ENCODE measurements at places on chromosomes 5 and 9. TPM values are rescaled to one million over a fixed set of nuclear protein-coding genes. Genes with fewer than 3 reads are reported as not detected.

- no peak for DNase-seq
Measured at GRCh38 chr9:134641990-134642384, 384 bp downstream of the COL5A1 start.

- DNase-seq, result peak; percentile 69
Measured at GRCh38 chr5:159965031-159965837, 43.7 kb upstream of the TTC1 start.

DNA sequence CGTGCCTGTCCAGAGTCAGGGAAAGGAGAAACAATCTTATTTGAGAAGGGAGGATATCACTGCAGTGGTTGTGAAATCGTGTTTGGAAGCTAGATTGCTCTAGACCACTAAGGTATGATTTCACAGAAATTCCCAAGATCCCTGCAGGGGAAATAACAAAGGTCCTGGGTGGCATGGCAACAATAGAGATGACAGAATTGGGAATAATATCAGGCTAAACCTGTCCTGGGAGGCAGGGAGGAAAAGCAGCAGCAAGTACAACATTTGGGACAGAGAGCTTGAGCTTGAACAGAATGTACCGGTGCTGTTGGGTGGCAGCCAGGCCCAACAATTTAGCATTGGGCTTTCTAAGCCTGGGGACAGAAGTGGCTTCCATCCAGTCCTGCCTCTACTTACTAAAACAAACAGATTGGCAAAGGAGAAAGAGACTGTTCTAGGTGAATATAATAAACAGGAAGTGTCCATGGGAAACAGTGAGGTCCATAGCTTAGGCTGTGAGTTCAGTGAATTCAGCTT is 17.0 kb upstream of the ARHGAP26 start:
- DNase-seq, result peak; percentile 89

The BARHL1 gene
- total RNA-seq, result not detected

- no peak for DNase-seq
Measured at GRCh38 chr9:26689041-26689440, 203.6 kb downstream of the CAAP1 start.

DNA sequence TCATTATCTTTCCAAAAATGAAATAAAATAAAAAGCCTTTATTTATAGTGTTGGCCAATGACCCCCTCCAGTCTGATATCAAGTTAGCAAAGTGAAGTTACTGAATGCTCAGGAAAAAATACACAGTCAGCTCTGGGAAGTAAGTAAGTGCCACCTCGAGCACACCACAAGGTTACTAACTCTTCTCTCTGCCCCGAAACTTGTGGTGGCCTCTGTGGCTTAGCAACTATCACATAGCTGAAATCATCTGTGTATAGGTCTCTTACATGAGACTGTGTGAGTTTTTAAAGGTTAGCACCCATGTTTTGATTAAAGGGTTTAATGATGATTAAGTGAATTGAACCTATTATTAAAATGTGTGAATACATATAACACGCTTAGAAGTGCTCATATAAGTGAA is 161.4 kb upstream of the KLF4 start:
- no peak for DNase-seq

DNA sequence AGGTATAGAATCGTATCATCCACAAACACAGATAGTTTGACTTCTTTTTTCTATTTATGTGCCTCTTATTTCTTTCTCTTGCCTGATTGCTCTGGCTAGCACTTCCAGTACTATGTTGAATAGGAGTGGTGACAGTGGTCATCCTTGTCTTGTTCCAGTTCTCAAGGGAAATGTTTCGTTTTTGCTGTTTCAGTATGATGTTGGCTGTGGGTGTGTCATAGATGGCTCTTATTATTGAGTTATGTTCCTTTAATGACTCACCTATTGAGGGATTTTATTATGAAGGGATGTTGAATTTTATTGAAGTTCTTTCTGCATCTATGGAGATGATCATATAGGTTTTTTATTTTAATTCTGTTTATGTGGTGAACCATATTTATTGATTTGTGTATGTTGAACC is 70.3 kb downstream of the ENC1 start:
- DNase-seq, result no peak

DNA sequence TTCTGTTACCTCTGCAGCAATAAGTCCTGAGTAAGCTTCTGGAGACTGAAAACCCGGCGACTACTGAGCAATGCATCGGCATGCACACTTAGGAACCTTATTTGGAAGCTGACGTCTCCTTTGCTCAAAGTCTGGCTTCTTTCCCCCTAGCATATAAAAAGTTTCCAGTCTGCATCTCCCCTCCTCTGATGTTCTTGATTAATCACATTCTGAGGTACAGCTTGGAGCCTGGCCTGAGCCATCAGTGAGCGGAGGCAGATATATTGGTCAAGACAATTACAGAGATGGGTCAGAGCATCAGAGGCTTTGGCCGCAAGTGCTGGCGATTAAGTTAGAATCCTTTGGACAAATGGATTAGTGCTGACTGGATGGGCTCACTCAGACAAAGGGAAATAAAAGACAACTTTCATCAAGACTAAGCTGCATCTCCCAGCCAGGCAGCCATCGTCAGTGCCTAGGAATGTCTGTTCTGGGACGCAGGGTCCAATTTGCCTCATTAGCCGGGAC is 140.7 kb downstream of the MTX3 start:
- no peak for DNase-seq

- DNase-seq, result no peak
Measured at GRCh38 chr5:12488161-12488560, 583.9 kb upstream of the CTNND2 start.

DNA sequence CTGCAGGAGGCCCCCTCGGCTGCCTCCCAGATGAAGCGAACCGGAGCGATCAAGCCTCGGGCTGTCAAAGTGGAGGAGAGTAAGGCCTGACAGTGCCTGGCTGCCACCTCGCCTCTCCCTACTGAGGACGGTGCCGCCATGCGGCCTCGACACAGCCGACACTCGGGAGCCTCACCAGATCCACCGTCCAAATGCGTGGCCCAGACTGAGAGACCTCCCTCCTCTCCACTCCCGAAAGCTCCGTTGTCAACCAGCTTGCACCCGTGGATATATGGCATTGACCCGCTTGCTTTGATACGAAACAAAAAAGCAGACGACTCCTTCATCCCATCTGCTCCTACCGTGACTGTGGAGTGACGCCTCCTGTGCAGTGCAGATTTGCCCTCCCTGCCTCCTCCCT is 6.9 kb upstream of the POMT1 start:
- DNase-seq, result no peak

GRCh38 chr5:181133610-181134231 is 2.8 kb upstream of the OR2V1 start:
- peak; percentile 90 for DNase-seq

- DNase-seq, result peak; percentile 11
Measured at GRCh38 chr5:135833961-135834638, 363 bp upstream of the SLC25A48 start.

The CCL27 gene
- total RNA-seq, result not detected

- no peak for DNase-seq
Measured at GRCh38 chr9:79651251-79651795, 79.6 kb downstream of the TLE4 start.

- no peak for DNase-seq
Measured at GRCh38 chr5:109762821-109763220, 73.1 kb downstream of the MAN2A1 start.

GRCh38 chr5:131615957-131616356 is 19.1 kb downstream of the RAPGEF6 start:
- no peak for DNase-seq
